Esophagus squamous epithelium (tissue), 5 donors: ENCODE measurements at places on chromosomes 4 and X. TPM values are rescaled to one million over a fixed set of nuclear protein-coding genes. Genes with fewer than 3 reads are reported as not detected.

DNA sequence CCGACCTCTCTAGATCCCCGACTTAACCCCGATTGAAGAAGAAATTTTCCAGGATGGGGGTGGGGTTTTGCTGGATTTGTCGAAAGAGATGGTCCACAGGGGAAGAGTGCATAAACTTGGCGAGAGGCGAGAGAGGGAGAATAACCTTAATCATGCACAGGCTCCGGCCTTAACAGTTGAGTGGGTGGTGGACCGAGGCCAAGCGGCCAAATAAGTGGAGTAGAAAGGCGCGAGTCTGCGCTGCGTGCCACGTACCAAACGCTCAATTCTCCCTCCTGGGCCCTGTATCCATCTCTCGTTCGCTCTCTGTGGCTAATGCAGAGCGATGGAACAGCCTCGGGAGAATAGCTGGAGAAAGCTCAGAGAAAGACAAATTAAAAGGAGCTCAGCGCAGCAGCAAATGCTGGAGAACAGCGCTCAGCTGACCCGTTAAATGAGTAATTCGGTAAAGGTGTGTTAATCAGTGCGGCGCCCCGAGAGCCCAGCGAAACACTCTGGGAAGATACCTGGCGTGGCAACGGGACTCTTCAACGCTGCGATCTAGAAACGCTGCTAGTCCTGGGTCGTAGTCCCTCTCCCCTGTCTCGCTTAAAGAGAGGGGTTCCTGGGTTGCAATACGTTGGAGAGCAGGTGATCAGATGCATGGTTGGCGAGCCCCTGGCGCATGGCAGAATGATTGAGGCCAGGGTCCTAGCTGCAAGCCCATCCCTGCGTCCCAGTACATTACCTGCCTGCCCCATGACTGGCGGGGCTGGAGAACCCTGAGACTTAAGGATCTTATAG is 887 bp upstream of the IL1RAPL2 start:
- DNase-seq: no peak

DNA sequence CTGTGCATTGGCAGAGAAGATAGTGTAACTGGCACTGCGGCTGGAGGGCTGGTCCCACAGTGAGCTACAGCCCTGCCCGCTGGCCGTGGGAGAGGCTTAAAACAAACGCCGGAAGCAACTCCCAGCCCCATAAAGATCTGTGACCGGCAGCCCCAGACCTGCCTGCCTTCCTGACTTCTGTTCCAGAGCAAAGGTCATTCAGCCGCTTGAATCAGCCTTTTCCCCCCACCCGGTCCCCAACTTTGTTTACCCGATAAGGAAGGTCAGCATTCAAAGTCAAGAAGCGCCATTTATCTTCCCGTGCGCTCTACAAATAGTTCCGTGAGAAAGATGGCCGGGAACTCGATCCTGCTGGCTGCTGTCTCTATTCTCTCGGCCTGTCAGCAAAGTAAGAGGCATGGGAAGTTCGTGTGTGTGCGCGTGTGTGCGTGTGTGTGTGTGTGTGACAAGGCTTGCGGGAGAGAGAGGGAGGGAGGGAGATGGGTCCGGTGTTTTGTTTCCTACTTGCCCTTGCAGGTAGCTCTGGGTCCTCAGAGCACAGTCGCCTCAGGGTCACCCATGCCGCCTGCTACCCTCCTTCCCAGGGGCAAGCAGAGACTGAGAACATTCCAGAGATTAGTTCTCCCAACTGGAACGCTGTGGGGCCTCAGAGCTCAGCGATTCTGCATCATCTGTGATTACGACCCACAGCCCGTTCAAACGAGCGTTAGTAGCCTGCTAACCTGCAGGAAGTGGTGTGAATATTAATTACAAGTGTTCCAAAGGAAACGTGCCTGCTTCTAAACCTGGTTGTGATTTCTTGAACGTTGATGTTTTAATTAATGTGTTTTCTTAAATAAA is at the start of gene MGST2:
MGST2 (plus strand) TSS at position 130 of the 840 bp plus-strand sequence; CDS start at position 331, 201 bp downstream.
- DNase-seq: peak; percentile 11

DNA sequence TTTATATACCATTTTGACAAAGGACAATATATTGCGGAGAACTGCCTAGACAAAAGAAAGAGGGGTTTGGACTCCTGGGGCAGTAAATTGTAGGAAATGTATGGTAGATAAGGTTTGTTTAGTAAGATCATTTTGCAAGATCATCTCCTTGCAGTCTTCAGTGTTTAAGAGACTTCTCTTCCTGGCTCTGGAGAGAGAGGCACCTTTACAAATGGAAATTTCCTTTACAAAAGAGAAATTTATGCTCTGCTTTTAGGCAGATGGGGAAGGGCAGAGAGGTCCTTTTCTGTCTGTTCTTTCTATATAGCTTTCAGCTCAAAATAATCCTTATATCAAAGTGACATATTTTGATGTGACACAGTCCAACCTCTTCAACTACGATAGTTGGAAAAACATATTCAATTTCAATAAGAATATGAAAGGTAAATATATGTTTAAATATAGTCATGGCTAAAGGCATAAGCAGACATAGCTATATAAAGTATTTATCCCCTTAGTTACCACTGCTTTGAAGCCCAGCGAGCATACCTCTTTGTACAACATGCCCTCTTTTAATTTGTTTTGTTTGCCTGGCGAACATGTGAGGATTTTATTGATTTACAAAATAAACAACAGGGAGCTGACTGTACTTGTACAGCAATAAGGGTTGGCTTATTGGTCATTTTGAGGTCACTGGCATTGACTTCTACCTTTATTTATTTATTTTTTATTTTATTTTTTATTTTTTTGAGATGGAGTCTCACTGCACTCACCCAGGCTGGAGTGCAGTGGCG is 65.2 kb downstream of the TRIM2 start:
- no peak for DNase-seq

- DNase-seq: no peak
Observed at GRCh38 chr4:8876982-8877779, 5.5 kb upstream of the HMX1 start.

DNA sequence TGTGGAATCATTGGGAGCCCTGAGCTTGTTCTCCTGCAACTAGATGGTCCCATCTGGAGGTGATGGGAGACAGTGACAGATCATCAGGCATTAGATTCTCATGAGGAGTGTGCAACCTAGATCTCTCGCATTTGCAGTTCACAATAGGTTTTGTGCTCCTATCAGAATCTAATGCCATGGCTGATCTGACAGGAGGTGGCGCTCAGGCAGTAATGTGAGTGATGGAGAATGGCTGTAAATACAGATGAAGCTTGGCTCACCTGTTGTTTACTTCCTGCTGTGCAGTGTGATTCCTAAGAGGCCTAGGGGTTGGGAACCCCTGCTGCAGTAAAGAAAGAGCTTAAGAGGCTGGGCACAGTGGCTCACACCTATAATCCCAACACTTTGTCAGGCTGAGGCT is 42.2 kb upstream of the PUDP start:
- no peak for DNase-seq

The DRP2 gene
- not detected for total RNA-seq
